Small intestine (tissue), 16 donors: ENCODE measurements at places on chromosomes 6 and 20.

DNA sequence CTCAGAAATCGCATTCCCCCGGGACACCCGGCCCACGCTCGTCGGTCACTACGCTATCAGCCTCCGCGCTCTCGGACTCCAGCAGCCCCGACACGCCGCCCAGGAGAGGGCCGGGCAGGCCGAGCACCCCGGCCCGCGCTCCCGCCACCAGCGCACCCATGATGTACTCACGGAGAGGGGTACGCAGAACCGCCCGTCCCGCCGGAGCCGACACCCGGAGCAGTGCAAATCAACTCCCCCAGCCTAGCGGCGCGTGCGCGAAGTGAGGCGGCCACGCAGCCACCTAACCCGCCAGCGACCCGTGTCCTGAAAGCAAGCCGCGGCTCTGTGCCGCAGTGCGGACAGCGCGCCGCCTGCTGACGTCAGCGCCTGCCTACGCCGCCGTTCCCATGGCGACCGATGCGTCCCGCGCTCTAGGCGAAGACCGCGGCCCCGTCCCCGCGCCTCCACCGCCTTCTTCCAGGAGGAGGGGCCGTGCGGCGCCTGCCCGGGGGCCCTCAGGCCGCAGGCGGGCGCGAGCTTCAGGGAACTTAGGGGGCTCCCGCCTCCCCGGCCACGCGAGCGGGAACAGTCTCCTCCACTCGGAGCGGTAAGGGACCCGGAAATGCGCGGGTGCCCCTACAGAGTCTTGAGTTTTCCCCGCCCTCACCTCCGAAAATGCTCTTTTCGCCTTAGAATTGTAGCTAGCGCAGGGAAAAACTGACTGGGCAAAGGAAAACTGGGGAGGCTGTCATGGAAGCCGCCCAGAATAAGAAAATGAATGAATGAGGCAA is at the start of gene AHI1:
Gene AHI1, minus strand, starts transcription at position 329 of the 773 bp plus-strand sequence. CDS start 5,503 bp downstream, outside the sequence.
- peak; percentile 92 for DNase-seq

GRCh38 chr6:32581315-32582095 is 8.1 kb downstream of the HLA-DRB1 start:
- no peak for DNase-seq

DNA sequence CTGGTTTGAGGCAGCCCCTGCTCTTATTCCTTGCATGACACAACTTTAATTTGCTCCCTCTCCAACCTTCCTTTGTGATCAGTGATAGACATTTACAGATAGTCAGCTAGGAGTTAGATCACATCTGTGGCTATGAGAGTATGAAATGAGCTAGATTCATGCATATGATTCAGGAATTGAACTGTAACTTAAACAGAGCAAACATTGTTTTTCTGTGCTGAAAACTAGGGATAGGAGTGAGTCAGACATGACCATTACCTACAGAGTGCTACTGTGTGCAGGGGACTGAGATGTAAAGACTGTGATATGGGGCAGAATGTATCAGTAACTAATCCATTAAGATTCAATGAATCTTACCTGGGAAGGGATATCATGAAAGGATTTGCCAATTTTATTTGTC is 279.4 kb upstream of the SPTLC3 start:
- no peak for DNase-seq

- DNase-seq: no peak
Observed at GRCh38 chr6:7153789-7154188, 46.0 kb downstream of the RREB1 start.

DNA sequence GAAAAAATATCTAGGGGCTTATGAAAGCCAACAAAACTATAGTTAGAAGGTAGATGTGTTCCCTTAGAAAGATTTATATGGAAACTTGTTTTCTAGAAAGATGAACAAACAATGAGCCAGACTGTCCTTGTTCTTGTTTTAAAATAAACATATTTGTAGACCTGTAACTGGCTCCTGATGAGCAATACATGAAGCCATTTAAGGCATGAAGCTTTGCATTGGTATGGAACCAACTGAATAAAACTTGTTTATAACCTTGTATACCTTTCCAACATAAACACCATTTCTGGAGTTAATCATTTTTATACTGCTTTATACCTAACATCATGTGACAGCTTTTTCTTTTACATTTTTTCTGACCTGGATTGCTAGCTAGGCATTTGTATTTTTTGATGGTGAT is 247.8 kb downstream of the PRL start:
- no peak for DNase-seq

DNA sequence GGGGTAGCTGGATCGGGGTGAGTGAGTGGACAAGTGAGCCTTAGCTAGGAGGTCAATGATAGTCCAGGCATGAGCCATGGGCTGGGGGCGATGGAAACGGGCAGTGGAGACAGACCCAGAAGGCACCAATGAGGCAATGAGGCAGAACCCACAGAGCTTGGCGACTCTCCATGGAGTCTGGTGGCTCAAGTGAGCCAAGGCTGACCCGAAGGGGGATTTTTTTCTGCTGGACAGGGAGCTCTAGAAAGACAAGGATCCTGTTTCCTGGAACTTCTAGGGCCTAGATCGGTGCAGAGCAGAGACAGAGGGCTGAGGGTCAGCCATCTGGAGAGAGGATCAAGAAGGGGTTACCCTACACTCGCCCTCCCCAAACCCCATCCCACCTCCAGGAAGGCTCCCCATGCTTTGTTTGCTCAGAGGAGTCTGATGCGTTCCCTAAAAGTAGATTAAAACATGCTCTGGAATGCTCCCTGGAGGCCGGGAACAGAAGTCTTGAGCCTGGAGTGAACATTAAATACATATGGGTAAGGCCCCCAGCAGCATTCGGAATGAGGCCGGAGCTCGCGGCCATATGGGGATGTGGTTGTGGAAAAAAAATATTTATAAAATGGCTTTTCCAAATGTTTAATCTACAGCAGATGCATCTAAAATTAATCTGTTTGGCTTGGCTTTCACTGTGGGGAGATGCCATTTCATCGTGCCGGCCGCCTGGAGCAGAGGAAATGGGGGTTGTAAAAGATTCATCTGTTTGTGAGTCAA is 237.8 kb upstream of the PMEPA1 start:
- no peak for DNase-seq

DNA sequence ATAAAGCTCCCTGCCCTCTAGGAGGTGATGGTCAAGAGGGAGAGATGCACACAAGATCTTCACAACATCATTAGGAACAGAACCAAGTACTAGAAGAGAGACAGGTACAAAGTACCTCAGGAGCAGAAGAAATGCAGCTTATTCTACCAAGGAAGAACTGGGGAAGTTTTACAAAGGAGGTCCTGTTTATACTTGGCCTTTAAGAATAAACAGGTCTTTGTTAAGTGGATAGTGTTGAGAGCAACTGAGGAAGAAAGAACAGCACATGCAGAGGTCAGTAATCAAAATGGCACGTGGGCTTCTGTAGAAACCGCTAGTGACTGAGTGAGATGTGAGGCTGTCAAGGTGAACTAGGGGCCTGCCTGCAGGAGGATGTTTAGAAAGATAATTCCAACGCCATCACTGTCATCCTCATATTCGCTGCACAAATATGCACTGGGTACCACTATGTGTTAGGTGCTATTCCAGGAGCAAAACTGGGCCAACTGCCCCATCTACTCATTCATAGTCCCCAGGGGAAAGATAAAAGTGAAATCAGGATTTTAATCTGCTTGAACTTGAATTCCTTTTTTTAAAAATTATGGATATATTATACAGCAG is 61.1 kb downstream of the ID4 start:
- DNase-seq: no peak

- DNase-seq: no peak
Observed at GRCh38 chr6:11248974-11249761, 16.7 kb upstream of the NEDD9 start.

DNA sequence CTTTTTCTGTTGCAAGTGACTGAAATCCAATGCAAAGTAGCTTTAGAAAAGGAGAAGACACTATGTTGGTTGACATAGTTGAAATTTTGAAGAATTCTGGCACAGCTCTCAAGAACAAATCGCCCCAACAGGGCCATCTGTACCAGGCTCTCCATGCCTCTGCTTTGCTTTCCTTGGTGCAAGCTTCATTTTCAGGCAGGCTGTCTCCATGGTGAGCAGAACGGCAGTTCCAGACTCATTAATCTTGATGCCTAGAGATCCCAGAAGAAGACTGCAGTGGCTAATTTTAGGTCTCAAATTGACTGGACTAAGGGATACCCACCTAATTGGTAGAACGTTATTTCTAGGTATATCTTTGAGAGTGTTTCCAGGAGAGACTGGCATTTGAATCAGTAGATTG is 950.7 kb upstream of the FLRT3 start:
- DNase-seq: no peak

- no peak for DNase-seq
Observed at GRCh38 chr6:148866657-148867268, 119.9 kb downstream of the UST start.

DNA sequence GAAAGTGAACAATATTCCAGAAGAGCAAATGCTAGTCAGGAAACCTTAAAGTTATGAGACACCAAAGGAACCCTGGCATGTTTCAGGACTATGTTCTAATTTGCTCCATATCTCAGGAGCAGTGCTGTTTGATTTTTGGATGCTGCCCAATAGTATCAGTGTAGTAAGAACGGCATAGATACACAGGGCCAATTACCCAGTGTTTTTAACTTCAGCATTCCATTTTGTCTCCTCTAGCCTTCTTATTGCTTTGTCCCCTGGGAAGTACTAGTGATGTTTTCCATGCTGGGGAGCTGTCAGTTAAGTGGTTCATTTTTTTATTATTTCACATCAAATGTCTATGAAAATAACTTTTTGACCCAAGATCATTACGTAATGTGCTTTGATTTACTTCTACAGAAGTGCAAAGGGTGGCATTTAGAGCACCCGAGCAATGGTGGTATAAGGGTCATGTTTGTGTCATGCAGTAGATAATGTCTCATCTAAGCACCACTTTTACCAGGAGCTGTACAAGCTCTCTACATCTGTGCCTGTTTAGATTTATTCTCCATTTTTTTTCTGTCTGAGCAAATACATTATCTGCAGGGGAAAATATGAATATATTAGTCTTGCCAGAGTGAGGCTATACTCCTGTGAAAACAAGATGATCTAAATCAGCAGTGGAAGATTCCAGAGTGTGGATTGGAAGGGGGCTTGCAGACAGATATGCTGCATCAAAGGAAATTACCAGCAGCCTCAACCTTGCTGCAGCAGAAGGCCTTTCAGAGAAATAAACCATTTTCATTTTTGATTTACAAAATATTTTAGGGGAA is 198.8 kb upstream of the OPRM1 start:
- DNase-seq: no peak

- DNase-seq: no peak
Observed at GRCh38 chr6:75488033-75488432, 5.6 kb downstream of the FILIP1 start.

DNA sequence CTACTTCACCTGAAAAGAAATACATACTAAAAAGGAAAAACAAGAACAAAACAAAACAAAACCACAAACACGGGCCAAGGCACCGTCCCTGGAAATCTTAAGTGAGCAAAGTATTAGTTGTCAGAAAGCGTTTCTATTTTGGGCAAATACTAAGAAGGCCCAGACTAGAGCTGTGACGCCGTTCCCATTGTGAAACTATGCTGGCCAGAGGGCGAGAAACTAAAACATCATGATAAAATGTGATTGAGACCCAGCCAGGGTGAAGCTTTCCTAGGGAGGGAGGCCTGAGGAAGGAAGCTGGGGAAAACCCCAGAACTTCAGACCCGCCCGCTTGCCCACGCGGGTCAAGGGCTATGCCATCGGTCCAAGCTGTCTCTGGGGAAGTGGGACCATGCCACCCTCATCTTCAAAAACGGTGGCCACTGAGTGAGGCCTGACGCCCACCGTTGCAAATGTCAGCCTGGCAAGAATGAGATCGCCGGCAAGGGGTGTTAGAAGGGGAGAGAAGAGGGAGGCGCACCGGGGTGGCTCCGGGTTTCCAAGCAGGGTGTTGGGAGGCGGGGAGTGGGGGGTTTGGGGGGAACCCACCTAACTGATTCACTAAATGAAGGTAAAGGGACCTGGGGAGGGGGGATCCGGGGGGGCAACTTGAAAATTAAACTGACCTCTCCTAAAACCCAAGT is 1950.9 kb upstream of the DEFB115 start:
- DNase-seq: no peak

- no peak for DNase-seq
Observed at GRCh38 chr6:35197196-35197595, 16.6 kb upstream of the SCUBE3 start.

DNA sequence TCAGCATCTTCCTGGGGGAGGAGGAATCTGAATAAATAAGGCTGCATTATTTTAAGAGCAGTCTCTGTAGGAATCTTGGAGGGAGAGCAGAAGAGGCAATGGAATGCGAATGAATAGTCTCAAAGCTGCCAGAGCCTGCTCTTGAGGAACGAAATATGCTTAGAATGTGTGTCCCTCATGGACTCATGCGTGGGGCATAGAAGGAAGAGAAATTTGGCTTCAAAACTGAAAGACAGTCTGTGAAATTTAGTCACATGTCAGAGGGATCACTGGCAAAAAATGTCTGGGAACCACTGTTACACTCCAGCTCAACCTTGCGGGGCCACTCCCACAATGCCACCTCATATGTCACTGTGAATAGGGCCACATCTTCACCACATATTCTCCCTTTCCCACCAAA is 95.5 kb downstream of the GJA10 start:
- DNase-seq: no peak

- DNase-seq: peak; percentile 1
Observed at GRCh38 chr6:60643870-60644269, 1642.2 kb downstream of the KHDRBS2 start.

- no peak for DNase-seq
Observed at GRCh38 chr6:52534363-52534762, 42.5 kb downstream of the TRAM2 start.

- peak; percentile 46 for DNase-seq
Observed at GRCh38 chr20:38674092-38674764, 50.1 kb upstream of the SLC32A1 start.

DNA sequence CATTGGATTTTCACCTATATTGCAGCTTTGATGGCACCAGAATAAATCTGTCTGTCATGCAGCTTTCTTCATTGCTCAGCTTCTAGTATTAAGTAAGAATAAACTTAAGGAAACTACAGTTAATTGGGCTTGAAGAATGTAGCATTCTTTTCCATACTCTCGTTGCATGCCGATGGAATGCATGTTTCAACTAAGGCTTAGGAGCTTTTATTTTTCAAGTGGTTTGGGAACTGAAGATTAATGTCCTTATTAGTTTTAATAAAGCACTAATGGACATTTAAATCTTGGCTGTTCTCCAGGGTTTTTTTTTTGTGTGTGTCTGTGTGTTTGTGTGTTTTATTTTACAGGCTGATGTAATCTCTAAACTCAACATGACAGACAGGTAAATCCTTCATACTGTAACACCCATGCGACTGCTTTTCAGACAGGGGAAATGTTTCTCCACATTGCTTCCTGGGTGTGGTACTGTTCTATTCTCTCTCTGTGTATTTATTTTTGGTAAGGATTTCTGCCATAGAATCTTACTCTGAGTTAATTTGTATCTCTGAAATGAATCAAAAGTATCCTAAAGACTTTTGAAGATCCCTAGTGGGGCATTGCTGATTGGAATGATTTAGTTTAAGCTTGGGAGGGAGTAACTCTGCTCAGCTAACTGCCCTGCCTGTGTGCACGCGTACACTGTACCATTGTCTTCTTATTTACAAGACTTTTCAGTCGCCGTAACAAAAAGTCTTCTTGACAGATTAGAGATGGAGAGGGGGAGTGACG is 38.0 kb downstream of the SLC9A8 start:
- DNase-seq: no peak
